NCI-H187 treated with DMSO at 0.1 percent for 48 hours (cell line): ENCODE measurements at places on chromosomes 5 and 9.

DNA sequence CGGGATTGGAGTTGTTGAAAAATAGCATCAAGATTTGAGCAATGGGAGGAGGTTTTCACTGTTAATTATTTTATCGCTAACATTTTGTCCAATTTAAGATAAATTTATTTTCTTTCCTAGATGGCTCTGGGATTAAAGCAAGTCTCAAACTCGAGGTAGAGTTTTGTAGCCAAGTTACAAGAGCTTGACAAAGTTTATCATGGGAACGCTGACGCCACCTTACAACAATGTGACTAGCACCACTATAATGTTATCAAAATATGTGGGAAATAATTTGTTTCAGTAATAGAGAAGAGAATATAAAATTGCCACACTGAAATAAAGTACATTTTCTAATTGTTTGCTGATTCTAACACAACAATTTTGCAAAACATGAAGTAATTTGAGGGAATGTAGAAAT is 19.8 kb upstream of the TARS1 start:
- DNase-seq, result no peak

DNA sequence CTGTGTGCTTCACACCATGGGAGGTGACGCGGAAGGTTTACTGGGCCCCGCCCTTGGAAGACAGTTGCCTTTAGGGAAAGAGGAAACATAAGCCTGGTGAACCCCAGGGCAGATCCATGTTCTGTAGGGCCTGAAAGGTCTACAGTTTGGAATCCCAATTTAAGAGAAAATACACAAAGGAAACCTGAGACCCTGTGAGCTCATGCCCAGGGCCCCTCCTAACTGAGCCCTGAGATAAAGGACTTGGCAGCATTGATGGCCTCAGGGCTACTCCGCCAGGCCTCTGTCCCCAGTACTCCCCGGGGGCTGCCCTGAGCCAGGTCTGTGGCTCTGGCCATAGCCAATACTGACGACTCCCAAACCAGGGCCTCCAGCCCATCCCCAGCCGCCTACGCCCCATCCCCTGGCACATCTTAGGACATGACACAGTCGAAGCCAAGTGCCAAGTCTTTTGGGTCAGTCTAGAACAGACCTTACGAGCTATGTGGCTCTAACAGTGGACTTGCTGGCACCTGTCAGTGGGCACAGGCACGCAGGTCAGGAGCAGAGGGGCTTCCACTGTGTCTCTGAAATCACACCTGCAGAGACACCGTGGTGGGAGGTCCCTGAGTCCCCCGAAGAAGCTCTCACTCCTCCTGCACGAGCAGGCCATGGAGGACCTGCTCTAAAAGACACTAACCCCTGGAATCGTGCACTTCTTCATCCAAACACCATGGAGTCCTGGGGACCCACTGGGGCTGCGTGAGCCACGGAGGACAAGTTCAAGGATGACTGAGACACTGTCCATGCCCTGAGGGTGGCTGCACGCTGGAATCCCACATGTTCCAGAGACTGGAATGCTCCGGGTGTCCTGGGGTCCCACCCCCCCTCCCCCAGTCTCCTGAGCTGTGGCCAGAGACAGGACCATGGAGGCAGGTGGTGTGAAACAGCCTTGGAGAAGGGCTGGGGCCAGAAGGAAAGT is 40.3 kb upstream of the BARHL1 start:
- no peak for DNase-seq

DNA sequence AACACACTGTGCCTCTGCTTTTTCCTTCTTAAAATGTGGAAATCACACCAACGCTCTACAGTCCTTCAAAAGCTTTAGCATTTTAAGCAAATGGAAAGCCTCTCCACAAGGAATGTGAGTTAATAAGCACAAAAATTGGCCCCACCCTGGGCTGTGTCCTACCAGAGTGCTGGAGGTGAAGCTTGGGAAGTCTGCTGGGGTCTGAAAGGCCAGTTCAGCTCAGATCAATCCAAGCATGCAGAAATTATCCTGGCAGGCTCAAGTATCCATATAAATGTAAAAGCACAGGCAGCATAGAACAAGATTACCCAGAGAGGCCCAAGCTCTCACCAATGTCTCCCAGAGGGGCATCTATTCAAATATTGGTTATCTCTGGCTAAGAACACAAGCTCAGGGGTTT is 98.5 kb downstream of the ESM1 start:
- no peak for DNase-seq

- DNase-seq, result no peak
These were observed 173.4 kb downstream of the ROR2 start for GRCh38 chr9:91776409-91777291.

DNA sequence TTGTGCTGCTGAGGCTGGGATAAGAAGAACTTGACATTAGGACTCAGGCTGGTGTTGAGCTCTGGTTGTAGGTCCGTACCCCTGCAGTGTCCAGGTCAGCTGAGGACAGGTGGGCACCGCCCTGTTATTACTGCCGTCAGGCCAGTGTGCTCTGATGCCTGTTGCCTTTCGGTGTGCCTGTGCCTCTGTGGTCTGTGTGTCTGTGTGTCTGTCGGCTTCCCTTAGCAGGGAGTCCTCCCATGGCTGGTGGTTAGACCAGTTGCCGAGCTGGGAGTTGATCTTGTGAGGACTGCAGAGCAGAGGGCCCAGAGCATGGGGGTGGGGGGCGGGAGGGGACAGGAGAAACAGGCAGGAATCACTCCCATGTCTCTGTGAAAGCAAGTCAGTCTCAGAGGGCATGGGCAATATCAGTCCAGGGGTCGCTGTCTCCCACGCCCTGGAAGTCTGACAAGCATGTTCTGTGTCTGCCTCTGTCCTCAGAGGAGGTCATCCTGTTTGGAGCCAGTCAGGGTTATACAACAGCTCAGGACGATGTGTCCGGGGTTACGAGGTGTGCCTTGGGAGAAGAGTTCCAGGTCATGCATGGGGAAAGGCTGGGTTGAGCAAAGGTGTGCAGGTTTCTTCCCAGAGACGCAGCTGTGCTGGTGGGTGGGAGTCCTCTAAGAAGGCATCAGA is 67.3 kb upstream of the GARNL3 start:
- no peak for DNase-seq

- DNase-seq, result no peak
These were observed 224.6 kb downstream of the GABBR2 start for GRCh38 chr9:98484162-98484561.

GRCh38 chr5:75571547-75571946 is 39.7 kb upstream of the ANKDD1B start:
- DNase-seq, result no peak

DNA sequence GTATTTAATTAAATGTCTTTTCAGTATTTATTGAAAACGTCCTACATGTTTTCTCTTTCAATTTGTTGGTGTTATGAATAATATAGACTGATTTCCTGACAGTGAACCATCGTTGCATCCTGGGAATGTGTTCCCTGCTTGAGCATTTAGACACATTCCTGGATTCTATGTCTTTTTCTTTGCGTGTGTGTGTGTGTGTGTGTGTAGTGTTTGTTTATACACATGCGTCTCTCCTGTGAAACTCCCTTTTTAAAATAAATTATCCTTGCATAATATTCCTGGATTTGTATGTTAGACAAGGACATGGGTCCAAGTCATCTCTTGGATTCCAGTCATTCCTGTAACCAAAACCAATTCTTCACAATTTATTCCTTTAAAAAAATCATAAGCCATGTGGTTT is 153.4 kb downstream of the HSPA4 start:
- DNase-seq, result no peak

GRCh38 chr5:143592648-143593047 is 189.2 kb upstream of the NR3C1 start:
- no peak for DNase-seq

DNA sequence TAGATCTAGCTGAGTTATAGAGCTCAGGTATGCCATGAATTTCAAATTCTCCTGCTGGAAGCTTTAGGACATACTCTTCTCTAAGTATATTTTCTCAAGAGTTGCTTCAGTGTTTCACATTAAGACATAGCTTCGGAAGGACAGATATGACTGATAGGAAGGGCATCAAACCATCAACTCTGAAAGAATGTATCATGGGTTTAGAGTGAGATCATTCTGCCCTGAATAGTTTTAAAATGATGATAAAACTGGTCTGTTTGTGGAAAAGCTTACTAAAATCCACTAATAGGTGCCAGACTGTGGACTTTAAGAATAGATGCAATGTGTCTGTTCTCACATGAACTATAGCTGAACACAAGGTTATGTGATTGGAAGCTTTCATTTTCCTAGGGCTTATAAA is 8.4 kb downstream of the SPEF2 start:
- DNase-seq, result no peak

- DNase-seq, result no peak
These were observed 16.1 kb upstream of the MRNIP start for GRCh38 chr5:179874536-179875292.

GRCh38 chr5:151670953-151671636 is 15.6 kb downstream of the SPARC start:
- DNase-seq, result no peak

GRCh38 chr9:104817437-104817836 is 53.5 kb downstream of the NIPSNAP3B start:
- DNase-seq, result no peak

GRCh38 chr9:38286766-38287165 is 105.7 kb upstream of the ALDH1B1 start:
- no peak for DNase-seq

- DNase-seq, result no peak
These were observed at the start of gene CERCAM for GRCh38 chr9:128420651-128421481. TSS of gene CERCAM (plus strand) at chr9:128420857. CDS start at chr9:128420878, 21 bp downstream.

DNA sequence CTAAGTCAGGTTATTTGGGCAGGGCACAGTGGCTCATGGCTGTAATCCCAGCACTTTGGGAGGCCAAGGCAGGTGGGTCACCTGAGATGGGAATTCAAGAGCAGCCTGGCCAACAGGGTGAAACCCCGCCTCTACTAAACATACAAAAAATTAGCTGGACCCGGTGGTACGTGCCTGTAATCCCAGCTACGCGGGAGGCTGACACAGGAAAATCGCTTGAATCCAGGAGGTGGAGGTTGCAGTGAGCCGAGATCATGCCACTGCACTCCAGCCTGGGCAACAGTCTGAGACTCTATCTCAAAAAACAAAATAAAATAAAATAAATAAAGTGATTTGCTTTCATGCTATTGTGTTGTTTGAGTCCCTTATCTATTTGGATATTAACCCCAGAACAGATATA is 8.2 kb upstream of the FBXW2 start:
- DNase-seq, result no peak

- no peak for DNase-seq
These were observed 37.4 kb downstream of the CCDC125 start for GRCh38 chr5:69295088-69295754.

DNA sequence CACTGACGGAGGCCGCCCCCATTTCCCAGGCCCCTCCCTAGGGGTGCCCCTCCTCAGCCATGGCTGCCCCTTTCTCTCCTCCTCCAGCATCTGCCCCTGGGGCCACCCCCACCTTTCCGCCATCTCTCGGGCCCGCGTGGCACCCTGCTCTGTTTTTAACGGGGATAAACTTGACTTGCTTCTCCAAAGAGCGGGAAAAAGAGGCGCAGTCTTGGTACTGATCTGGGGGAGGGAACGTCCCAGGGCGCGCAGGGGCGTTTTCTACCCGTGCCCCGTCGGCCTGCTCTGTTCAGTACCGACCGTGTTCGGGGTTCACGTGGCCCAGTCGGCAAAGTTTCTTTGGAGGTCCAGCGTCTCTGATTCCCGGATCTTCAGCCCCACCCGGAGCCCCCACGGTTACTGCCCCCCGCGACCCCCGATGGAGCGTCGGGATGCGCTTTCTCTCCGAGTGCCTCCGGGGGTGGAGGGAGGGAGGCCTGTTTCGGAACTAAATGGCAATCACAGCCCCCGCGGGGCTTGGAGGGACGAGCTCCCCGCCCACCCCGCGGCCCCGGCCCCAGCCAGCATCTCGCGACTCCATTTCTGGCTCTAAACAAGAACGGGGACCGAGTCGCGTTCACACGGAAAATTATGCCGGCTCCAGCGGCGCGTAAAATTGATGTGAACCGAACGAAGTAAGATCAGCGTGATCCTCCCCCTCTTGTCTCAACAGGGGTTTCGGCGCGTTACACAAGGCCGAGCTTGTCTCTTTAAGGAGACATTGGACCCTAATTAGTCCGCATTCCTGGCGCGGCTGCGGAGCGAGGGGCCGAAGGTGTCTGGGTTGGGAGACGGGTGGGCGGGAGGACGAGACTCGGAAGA is 1.1 kb upstream of the TLE4 start:
- no peak for DNase-seq

DNA sequence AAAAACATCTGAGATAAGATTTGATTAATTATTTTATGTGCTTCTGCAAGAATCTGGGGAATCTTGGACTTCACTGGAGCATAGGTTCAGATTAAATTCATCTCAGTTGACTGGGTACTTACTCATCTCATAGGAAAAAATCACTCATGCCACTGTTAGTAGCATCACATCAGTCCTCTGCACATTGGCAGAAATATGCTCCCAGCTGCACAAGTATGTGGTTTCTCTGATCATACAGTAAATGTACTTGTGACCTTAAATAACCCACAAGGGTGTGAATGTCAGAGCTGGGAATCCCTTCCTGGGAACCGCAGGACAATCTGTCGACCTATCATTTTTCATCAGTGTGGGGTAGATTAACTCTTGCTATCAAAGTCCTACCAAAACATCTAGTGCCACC is 203.7 kb upstream of the SLC24A2 start:
- no peak for DNase-seq

DNA sequence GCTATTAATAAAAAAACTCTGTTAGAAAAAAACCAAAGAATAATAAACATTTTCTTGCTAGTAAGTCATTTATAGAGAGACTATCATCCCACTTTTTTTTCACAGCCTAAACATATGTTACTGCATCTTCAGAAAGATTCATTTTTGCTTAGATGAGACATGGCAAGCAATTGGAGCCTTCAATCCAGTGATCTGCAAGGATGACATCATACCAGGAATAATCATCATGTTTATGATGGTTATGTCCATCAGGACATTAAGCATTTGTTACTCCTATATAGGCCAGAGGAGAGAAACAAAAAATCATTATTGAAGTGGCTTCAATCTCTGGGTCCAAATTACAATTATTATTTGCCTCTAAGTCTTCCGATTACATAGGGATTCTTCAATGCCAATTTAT is 626.3 kb upstream of the CCNG1 start:
- no peak for DNase-seq

DNA sequence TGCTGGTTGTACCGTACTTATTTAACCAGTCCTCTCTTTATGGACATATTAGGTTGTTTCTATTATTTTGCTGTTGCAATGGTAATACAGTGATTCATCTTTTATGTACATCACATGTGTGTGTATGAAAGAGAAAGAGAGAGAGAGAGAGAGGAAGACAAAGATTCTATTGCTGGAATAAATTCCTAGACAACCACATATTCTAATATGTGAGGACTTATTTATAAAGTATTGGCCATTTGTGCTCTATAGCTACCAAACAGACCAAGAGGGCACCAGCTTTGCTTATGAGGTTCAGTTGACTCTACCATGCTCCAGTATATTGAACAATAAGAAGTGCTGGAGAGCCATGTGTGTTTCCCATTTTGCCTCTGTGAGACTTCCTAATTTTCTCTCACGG is 513.5 kb downstream of the DMAC1 start:
- no peak for DNase-seq
